NB4 (cell line): ENCODE measurements at places on chromosomes 7 and 10.
A peak's percentile ranks its signal among the peaks of the same experiment; 100 is the strongest.

DNA sequence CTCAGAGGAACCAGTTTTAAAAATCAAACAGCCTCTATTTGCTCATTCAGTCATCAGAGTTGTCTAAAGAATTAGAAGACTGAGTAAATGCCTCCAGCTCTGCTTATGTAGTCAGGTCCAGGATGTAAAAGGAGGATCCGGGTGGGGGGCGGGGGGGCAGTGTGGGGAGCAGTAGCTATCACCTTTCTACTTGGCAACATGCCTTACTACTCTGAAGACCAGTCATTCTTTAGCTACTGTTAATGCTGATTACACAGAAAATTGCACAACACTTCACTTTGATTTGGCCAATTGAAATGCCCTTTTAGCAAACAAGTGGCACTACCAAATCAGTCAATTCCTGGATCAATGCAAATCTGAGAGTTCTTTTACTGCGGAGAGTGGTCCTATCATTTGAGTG lies 164.2 kb downstream of the NXPH1 start:
- DNase-seq: no peak

- DNase-seq: peak; percentile 23
These were observed 160.7 kb downstream of the PTPN20 start for GRCh38 chr10:47071891-47072290.

- DNase-seq: peak; percentile 50
These were observed at the start of gene SVIL for GRCh38 chr10:29634764-29635625. Gene SVIL (minus strand): TSS chr10:29634971. CDS start chr10:29555058, 79,913 bp downstream.

DNA sequence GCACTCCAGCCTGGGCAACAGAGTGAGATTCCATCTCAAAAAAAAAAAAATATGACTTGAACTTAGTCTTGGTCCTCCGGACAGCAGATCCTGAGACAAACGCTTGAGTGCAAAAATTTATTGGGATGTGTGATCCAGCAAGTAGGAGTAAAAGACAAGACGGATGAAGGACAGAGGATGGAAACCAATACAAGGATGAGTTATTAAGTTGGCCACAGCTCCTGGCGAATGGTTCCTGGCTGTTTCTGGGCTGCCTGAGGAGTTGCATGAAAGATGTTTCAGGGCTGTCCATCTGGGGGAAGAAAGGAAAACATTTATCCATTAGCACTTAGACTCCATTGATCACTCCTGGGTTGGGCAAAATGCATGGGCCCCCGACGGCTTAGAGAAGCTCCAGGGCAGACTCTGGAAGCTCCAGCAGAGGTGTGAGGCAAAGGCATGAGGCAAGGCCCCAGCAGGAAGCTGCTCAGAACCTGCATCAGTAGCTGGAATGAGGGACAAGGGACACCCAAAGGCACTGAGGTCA lies 98.3 kb upstream of the ZNF438 start:
- no peak for DNase-seq

DNA sequence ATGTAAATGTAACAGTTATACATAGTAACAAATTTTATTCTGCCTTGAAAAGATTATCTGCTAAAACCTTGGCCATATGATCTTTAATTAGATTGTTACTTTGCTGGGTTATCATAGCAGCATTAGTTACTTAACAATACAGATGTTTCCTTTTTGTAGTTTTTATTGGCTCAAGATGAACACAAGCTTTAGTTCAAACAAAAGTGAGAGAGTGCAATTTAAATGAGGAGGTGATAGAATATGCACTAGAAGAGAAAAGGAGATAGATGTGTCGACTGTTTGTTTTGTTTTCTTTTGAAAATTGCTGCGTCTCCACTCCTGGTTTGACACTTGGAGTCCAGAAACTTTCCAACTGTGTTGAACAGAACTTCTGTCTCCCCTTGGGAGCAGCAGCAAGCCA lies 91.4 kb upstream of the CAV2 start:
- DNase-seq: no peak

GRCh38 chr10:60967854-60968484 lies 24.0 kb upstream of the RHOBTB1 start:
- peak; percentile 10 for DNase-seq

DNA sequence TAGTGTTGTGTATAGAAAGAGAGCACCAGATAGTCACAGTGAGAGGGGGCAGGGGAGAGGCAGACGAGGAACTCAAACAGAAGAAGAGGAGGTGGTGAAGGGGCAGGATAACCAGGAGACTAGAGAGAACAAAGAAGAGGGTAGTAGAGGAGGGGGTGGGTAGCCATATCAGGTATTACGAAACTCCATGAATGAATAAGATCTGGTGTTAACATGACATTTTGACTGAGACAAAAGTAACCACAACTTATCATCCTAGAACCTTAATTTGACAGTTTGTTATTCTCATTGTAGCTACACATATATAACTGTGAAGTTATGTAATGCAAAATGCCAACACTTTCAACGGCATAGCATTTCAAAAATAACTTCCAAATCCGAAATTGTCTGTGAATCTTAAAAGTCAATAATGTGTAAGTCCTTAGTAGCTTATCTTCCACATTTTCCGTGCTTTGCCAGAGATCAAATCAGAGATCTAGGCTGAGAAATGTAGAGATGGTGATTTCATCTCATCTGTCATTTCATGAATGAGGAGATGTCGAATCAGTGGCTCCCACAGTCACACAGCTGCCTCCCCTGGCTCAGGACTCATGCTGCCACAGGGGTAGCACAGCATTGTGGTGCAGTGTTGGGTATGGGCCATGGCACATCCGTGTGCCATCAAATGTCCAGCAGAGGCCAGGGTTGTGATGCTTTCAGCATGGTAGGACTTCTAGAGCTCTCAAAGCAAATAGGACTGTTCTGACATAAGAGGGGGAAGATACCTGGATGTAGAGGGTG lies 202.1 kb downstream of the HECW1 start:
- DNase-seq: peak; percentile 20

- no peak for DNase-seq
These were observed 303.3 kb downstream of the GPR37 start for GRCh38 chr7:124462249-124462648.

DNA sequence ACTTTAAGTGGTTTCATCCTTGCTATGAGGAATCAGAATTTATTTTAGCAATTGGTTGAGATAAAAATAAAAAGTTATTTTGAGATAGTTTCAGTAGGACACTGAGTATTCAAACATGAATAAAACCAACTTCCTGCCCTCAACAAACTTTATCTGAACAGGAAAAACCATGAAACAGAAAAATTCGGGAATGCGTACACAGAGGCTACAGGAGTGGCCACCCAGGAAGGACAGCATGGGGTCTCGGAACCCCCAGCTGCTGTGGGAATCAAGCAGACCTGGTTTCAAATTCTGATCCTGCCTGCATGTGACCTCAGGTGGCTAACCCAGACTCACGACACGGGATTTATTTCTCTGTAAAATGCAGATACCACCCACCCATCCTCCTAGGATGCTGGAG lies 49.0 kb upstream of the GRID1 start:
- DNase-seq: no peak

DNA sequence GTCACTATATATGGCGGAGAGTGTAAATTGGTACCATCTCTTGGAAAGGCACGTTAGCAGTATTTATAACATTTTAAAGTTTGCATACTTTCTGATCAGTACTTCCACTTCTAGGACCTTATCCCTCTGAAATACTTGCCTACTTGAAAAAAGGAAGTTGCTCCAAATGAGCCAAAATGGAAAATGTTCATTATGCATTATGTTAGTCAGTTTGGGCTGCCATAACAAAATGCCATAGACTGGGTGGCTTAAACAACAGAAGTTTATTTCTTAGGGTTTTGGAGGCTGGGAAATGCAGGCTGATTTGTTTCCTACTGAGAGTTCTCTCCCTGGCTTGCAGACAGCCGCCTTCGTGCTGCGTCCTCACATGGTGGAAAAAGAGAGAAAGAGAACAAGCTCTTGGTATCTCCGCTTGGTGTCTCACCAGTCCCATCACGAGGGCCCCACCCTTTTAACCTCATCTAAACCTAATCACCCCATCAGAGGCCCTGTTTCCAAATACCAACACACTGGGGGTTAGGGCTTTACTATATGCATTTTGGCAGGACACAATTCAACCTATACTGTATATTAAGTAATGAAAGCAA lies 6.9 kb downstream of the SNX10 start:
- peak; percentile 52 for DNase-seq

- DNase-seq: no peak
These were observed 100.5 kb downstream of the NPY start for GRCh38 chr7:24384362-24385030.

GRCh38 chr7:36487756-36488336 lies 98.2 kb downstream of the ANLN start:
- peak; percentile 82 for DNase-seq

- no peak for DNase-seq
These were observed 22.5 kb downstream of the FAM171A1 start for GRCh38 chr10:15348579-15348978.
